Fibroblast of skin of right quadriceps (primary cell): ENCODE measurements at places on chromosomes 1 and 21.

DNA sequence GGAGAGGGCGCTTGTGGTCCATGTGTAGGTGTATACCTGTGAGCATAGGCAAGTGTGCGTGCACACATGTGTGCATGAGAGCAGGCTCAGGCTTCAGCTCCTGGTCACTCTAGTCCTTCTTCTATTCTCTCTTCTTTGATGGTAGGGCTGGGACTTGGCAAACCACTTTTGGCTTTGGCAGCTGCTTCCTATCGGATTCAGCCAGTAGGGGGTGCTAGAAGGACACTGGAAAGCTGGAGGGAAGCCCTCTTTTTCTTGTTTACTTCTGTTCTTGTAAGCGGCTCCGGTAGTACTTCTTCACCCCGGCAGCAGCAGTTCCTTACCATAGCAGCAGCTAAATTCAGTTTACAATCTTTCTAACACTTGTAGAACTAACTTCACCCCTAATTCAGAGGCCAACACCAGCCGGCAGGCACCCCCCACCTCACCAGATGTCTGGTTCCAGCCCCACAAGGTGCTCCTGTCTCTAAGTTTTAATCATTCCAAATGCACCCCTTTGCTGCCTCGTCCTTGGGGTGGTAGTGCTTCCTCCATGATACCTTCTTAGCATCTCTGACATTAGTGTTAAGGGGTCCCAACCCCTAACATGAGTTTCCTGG lies 25.1 kb downstream of the NENF start:
- peak; percentile 18 for DNase-seq

GRCh38 chr1:155012776-155013602 lies 10.4 kb downstream of the ZBTB7B start:
- no peak for DNase-seq

DNA sequence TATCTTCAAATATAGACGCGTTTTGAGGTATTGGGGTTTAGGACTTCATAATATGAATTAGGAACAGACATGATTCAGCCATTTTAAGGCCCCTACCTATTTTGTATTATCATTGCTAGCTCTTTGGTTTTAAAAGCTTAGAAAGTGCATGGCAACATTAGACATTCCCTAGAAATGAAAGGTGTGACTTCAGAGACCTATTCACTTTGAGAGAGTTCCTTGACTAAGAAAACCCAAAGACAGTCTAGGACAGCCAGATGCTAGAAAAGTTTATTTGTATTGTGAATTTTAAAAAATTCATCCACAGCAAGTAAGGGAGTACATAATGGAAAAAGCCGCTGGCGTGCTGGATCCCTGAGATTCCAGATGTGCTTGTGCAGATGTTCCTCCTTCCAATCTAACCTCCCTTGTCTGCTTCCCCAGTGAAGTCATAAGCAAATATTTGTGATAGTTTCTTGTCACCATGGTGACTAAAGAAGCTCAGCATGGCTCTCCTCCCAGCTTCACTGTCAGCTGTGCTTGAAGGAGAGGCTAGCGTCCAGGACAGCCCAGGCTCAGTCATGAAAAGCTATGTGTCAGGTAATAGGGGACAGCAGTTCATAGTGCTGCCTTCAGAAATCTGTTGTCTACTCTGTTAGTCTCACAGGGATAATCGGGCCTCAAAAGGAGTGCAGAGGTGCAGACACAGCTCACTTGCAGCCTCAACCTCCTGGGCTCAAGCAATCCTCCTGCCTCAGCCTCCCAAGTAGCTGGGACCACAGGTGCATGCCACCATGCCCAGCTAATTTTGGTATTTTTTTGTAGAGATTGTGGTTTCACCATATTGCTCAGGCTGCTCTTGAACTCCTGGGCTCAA lies 34.8 kb downstream of the KPNA6 start:
- DNase-seq, result peak; percentile 76

- peak; percentile 76 for DNase-seq
Measured at GRCh38 chr1:44808938-44809917, 905 bp downstream of the BTBD19 start.

DNA sequence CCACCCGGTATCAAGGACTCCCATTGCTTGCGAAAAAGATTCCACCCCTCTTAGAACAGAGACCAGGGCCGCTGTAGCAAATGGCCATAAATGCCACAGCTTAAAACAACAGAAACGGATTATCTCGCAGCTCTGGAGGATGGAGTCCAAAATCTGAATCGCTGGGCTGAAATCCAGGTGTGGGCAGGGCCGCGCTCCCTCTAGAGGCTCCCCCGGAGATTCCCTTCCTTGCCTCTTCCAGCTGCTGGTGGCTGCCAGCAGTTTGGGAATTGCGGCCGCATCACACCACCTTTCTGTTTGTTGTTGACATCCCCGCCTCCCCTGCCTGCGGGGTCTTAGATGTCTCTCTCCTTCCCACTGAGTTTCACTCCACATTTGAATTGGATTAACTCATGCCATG lies 15.6 kb downstream of the PDE9A start:
- no peak for DNase-seq

GRCh38 chr1:190377991-190378390 lies 99.7 kb downstream of the BRINP3 start:
- no peak for DNase-seq

GRCh38 chr1:103424650-103425049 lies 100.8 kb upstream of the RNPC3 start:
- DNase-seq, result no peak

GRCh38 chr1:182235604-182235951 lies 156.0 kb downstream of the GLUL start:
- DNase-seq, result no peak

DNA sequence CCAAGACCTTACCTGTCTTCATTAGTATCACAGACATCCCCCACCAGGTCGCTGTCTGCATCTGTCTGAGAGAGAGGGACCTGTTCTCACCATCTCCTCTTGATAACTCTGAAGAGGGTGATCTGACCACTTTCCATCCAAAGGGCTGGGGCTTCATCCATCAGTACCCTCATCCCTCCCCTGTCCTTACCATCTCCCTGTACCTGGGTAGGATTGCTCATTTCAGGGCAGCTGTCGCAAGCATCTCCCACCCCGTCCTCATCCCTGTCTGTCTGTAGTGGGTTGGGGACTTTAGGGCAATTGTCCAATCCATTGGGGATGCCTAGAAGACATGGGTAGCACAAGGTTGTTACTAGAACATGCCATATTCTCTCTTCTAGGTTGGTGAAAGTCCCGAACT lies 7.9 kb downstream of the THBS3 start:
- DNase-seq, result no peak

GRCh38 chr1:200923601-200924000 lies 28.9 kb downstream of the INAVA start:
- DNase-seq, result peak; percentile 13

- no peak for DNase-seq
Measured at GRCh38 chr1:27634177-27634984, 604 bp downstream of the FGR start.

- no peak for DNase-seq
Measured at GRCh38 chr1:47235241-47235681, 3.2 kb upstream of the TAL1 start.

GRCh38 chr21:42460391-42461184 lies 35.4 kb downstream of the RSPH1 start:
- DNase-seq, result no peak

GRCh38 chr1:237527761-237528160 lies 363.0 kb downstream of the ZP4 start:
- DNase-seq, result no peak

DNA sequence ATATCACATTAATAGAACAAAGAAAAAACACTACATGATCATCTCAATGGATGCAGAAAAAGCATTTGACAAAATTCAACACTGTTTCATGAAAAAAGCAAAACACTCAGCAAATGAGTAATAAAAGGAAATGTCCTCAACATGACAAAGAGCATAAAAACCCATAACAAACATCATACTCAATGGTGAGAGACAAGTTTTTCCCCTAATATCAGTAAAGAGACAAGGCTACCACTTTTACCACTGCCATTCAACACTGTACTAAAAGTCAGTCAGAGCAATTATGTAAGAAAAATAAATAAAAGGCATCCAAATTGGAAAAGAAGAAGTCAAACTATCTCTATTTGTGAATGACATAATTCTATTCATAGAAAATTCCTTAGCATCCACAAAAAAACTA lies 64.3 kb downstream of the ZNF644 start:
- no peak for DNase-seq
